ENCODE measurements at places on chromosomes 1 and 21.

DNA sequence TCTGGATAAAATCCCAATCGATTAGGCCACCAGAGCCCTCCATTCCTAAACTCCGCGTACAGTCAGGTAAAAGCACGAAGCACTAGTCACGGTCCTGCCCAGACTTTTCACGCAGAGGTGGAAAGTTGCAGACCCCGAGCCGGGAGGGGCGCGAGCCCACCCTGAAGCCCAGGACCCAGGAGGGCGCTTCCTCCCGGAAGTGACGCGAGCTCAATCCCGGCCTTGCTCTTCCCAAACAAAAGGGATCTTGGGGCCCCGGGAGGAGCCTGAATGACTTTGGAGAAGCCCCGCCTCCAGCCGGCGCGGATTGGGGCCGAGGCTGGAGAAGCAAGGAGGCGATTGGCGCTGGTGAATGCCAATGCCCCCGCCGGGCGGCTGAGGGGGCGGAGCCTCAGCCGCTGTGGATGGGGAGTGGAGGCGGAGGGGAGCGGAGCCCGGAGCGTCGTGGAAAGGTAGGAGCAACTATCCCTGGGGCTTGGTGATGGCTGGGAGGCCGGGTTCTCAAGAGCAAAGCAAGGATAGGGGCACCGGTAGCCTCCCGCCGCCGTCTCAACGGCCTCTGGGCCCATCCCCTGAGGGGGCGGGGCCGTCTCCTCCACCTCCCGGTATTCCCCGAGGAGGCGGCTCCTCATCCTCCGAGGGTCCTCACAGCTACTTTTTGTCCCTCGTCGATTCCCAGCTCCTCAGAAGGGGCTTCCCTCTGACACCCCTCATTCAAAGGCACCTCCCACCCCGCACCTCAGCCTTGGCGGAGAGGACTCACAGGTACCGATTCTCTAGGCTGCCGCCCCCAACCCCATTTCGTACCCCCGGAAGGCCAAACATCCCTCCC, at the start of gene CTTNBP2NL:
TSS of gene CTTNBP2NL (plus strand) at position 394 of the 832 bp plus-strand sequence. CDS start 19,952 bp downstream, outside the sequence.
- peak; percentile 99 for DNase-seq

DNA sequence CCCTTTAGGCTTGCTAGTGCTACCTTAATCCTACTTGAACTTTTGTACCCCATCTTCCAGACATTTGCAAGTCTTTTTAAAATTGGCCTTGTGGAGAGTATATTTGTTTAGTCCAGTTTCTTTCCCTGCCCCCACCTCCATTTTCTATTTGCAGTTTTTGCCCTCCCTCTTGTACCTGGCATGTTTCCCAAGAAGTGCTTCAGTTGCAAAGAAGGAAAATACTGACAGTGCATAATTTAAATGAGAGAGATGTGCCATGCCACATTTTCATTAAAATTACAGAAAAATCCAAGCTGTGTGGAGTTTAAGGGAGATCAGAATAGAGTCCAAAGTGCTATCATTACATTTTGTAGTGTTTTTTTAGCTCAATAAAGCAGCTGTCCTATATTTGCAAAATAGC, 150.0 kb upstream of the ADGRL2 start:
- peak; percentile 32 for DNase-seq

- no peak for DNase-seq
Measured at GRCh38 chr1:48066936-48067335, 69.8 kb upstream of the TRABD2B start.

DNA sequence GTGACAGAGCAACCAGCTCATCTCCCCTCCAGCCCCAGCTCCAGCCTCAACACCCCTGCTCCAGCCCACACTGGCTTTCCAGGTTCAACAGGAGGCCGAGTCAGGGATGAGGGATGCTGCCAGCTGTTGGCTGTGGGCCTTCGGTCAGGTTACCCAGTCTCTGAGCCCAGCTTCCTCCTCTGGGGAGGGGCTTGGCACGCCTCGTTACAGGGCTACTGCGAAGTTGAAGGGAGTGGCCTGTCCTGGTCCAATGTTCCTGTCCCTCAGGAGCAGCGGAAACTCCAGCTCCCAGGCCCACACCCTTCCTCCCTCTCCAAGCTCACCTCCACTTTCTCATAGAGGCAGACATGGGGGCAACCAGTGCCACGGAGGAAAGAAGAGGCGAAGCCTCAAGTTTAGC, 15.1 kb upstream of the TAS1R2 start:
- DNase-seq, result no peak

GRCh38 chr1:29544406-29544805, 308.1 kb downstream of the PTPRU start:
- DNase-seq, result no peak

- DNase-seq, result no peak
Measured at GRCh38 chr1:183873642-183874041, 68.7 kb downstream of the RGL1 start.

DNA sequence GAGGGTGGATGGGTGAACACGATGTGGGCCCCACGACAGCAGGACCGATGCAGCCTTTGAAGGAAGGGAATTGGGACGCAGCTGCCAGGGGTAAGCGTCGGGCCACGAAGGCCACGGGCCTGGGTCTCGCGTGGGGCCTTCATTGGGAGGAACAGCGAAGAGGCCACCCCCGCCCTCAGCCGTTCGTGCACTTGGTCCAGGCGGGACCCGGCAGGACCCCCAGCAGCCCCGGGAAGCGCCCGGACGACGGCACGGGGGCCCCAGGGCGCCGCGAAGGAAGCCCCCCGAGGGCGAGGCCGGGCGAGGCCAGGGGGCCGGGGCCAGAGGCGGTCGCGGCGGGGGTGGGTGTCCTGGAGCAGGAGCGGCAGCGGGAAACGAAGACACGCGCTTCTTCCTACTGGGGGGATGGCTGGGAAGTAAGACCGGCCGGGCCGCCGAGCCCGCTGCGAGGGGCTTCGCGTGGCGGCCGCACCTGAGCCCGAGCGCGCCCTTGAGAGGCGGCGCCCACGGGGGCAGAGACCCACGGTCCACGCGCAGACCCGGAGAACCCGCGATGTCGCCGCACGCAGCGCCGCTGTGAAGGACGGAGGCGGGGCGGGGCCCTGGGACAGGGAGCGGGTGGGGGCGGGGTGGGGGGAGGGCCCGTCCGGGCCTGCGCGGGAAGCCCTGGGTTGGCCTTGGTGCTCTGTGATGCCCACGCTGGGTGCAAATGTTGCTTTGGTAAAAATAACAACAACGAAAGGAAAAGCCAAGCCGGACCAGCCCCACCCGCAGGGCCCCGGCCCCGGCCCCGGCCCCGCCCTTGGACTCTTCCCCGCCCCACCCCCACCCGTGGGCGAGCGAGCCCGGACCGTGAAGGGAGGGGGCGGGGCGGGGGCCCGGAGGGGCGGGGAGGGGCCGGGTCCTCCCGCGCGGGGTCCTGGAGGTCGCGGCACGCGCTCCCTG, 56.0 kb upstream of the ADARB1 start:
- DNase-seq, result peak; percentile 28

GRCh38 chr1:163205513-163205912, 2.8 kb upstream of the RGS5 start:
- no peak for DNase-seq

All from cardiac muscle cell (in vitro differentiated cells and primary cell).